Amniotic stem cell (primary cell): ENCODE measurements at places on chromosomes 5 and 9.

DNA sequence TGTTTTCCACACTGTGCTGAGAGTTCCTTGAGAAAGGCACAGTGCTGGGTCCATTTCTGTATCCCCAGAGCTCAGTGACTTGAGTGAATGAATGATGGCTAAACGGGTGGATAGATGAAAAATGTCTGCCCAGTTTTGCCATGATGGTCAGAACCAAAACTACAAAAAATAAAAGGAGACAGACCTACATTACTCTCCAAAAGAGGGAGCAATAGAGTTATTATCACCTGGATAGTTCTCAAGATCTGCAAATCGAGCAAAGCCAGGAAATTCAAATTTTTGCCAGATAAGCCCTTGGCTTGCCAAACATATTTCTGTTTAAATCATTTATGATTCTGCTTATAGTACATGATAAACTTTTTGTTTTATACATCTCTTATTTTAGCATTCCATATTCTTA, 214.2 kb upstream of the ZNF462 start:
- DNase-seq = no peak

- no peak for DNase-seq
Observed at GRCh38 chr9:1878811-1879210, 136.3 kb upstream of the SMARCA2 start.

DNA sequence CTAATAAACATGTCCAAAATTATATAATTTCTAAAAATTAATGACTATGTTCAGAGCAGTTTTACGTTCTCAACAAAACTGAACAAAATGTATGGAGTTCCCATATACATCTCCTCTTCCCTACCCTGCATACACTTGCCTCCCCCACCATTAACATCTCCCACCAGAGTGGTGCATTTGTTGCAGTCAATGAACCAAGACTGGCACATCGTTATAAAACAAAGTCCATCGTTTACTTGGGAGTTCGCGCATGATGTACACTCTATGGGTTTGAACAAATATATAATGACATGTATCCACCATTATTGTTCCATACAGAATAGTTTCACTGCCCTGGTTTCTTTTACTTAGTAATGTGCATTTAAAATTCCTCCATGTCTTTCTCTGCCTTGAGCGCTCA, 130.1 kb downstream of the APBA1 start:
- DNase-seq = no peak

- no peak for DNase-seq
Observed at GRCh38 chr9:94144394-94144793, 60.1 kb downstream of the PTPDC1 start.

DNA sequence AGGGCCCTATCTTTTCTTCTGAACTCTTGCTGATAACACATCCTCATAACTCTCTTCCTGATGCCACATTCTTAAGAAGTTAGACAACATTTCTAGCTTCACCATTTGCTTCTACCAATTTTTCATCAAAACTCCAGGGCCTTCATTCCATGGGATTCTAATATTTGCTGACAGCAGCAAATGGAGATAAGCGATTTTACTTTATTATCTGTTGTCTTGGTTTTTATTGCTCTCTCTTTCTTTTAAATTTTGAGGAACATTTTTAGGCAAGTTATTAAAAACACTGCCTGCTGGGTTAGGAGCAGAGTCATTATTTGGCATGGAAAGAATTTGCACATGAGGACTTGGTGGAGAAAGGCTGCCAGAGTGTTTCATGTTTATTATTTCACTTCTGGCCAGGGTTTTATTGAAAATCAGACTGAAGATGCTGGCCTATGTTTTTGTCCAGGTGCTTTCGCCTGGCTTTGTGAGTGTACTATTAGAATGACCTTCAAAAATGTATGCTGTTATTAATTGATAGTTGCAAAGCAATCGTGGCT, 27.7 kb downstream of the NSG2 start:
- DNase-seq = no peak

DNA sequence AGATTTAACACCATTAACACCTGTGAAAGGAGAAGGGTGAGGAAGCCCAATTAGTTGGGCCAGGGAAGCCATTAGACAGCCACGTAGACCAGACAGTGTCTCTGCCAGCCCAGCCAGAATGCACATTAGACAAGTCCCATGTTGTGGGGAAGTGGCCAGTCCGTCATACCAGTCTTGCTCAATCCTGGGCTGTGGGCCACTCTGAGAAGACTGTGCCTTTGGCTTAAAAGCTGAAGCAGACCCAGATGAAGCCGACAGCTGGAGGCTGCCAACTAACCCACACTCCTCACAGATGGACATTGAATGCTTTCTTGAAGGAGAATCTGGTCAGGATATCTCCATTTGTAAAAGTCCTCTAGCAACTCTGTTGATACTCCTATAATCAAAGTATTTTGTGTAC, 128.5 kb downstream of the CHSY3 start:
- DNase-seq = no peak
